ENCODE measurements at places on chromosomes 16 and 17.

GRCh38 chr17:56173958-56174835 lies 20.9 kb downstream of the ANKFN1 start:
- no peak for DNase-seq

DNA sequence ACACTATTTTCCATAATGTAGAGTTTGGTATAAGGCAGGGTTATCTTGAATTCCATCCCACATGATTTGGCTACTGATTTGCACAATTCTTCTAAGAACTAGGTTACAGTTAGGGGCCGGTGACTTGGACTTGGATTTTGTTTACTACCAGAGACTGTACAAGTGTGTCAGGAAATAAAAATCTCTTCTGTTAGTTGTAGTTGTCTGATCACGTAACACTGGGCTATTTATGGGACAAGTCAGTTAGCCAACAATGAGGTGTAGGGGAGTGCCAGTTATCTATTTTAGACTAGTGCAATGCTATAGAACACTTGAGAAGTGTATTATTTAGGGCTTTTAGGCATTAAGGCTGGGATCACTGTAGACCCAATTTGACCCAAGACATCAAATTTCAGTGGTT lies 39.7 kb upstream of the GHDC start:
- no peak for DNase-seq

DNA sequence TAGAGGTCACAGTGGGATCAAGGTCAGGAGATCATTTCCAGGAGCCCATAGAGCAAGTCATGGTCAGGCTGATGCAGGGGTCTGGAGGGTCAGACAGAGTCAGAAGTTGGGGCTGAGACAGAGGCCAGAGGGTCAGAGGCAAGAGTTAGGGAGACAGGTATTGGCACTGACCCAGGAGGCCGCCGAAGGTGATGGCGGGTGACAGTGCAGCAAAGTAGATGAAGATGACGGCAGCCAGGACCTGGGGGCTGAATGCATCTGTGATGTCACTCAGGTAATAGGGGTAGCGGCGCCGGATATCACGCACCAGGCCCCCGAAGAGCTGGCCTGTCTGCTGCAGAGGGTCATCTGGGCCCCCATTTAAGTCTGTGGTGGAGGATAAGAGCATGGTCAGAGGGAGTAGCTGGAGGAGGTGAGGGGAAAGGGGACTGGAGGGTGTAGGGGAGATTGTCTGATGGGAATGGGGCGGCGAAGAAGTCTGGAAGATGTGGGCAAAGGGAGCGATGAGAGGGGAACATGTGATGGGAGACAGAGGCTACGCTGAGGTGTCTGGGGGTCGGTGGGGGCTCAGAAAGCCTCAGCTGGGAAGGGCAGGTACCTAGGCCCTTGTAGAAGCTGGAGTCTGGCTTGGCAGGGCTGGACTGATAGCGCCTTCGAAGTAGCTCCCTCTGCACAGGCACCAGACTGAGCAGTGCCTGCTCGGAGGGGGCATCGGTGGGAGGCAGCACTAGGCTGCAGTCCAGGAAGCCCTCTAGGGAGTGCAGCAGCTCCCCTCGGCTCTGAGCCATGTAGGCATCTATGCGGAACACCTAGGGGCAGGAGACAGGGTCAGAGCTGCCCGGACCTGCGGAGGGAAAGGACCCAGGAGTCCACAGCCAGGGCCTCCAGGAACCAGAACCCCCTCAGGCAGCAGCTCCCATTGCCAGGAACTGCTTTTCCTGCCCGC lies 9.8 kb downstream of the SLC4A1 start:
- DNase-seq = no peak

- DNase-seq = no peak
These were observed 327.3 kb upstream of the CDH8 start for GRCh38 chr16:62363501-62363900.

GRCh38 chr17:80313160-80313829 lies 52.6 kb downstream of the RNF213 start:
- no peak for DNase-seq

- DNase-seq = no peak
These were observed 87.1 kb downstream of the EMP2 start for GRCh38 chr16:10493276-10493675.

- DNase-seq = no peak
These were observed 258.7 kb downstream of the SOX9 start for GRCh38 chr17:72379516-72379915.

DNA sequence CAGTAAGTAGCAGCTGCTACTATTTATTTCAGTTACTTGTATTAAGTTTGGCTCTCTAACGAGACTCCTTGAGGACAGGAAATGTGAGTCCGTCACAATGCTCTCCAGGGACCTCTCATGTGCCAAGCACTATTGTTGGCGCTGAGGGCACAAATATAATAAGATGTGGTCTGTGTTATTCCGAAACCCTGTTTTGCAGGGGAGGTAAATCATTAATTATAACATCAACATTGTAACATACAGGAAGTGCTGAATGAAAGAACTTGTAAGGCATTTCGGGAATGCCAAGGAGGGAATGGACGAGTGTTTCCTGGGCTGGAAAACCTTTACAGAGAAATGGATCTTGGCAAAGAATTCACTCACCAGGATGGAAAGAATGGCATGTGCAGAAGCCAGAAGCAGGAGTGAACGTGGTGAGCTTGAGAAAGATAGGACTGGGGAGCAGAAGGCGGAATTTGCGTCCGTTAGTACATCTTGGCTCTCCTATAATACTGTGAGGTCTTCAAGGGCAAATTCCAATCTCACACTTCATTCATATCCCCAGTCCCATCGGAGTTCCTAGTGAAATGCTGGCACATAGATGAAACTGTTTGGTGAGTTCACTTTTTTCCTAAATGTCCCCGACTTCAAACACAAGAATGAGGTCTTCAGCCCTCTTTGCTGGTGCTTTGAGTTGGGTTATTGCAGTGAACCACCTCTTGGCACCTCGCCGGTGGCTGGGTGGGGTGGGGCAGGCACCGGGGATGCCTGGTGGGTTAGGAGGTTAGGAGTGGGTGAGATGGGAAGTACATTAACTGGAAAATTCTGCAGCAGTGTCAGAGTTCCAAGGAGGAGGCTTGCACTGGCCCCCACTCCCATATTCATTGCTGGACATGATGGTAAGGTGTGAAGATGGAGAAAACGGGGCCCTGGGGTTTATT lies 11.5 kb downstream of the TAC4 start:
- DNase-seq = no peak

- DNase-seq = no peak
These were observed 800.0 kb downstream of the KCNJ18 start for GRCh38 chr17:22492331-22492730.

- DNase-seq = no peak
These were observed 107.9 kb upstream of the ZNF469 start for GRCh38 chr16:88274847-88275246.

- no peak for DNase-seq
These were observed 1114.2 kb upstream of the GOT2 start for GRCh38 chr16:59848296-59848695.

DNA sequence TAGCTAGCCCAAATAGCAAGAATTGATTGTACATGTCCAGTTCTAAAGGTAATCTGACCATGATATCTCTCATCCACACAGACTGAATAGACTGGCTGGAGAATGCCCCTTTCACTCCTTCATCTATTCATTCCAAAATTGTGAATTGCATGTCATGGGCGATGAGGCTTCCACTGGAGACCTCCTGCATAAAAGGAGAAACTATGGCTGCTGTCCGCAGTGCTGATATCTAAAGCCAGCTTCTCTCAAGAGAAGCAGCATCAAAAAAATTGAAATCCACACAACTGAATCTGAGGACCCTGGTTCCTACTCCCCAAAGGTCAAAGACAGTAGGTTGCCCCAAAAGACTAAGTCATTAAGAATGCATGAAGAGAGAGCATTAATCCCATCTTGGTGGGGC lies 7.9 kb upstream of the SCNN1G start:
- DNase-seq = no peak

GRCh38 chr16:86572041-86572521 lies 5.5 kb downstream of the FOXC2 start:
- no peak for DNase-seq

- DNase-seq = no peak
These were observed 6.7 kb downstream of the BAHCC1 start for GRCh38 chr17:81401723-81402529.

- DNase-seq = no peak
These were observed 463.8 kb upstream of the HSBP1 start for GRCh38 chr16:83343935-83344366.

- no peak for DNase-seq
These were observed 9.0 kb downstream of the NOG start for GRCh38 chr17:56602292-56603130.

DNA sequence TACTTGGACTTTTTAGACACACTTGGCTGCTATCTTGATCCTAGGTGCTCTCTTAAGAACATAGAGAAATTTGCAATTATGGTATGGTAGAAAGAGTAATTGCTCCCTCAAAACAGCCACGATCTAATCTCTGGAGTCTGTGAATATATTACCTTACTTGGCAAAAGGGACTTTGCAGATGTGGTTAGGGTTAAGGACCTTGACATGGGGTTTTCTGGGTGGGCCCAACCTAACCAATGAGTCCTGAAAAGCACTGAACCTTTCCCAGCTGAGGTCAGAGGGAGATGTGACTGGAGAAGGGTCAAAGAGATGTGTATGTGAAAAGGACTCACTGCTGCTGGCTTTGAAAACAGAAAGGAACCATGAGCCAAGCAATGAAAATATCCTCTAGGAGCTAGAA lies 26.7 kb upstream of the MED13 start:
- no peak for DNase-seq

GRCh38 chr16:54985668-54986067 lies 55.0 kb downstream of the IRX5 start:
- no peak for DNase-seq

DNA sequence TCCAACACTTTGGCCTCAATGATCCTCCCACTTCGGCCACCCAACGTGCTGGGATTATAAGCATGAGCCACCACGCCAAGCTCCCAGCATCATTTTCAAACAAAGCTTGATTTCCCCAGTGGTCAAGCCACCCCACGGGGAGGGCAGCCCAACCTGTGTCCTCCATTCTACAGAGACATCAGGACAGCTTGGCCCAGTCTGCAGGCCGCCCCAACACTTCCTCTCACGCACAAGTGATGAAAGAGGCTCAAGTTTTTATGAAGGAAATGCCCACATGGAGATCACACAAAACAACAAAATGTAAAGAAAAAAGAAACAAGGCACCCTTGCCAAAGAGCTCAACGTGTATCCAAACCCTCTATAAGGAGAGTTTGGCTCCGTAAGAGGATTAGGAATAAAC lies 112.4 kb downstream of the XYLT1 start:
- no peak for DNase-seq

GRCh38 chr17:36864827-36865430 lies 72.3 kb upstream of the LHX1 start:
- no peak for DNase-seq

- no peak for DNase-seq
These were observed 150.8 kb downstream of the SNX11 start for GRCh38 chr17:48258331-48258730.

GRCh38 chr17:14038206-14038605 lies 31.1 kb upstream of the COX10 start:
- no peak for DNase-seq

- no peak for DNase-seq
These were observed 2.0 kb downstream of the RBBP6 start for GRCh38 chr16:24541233-24541933.

DNA sequence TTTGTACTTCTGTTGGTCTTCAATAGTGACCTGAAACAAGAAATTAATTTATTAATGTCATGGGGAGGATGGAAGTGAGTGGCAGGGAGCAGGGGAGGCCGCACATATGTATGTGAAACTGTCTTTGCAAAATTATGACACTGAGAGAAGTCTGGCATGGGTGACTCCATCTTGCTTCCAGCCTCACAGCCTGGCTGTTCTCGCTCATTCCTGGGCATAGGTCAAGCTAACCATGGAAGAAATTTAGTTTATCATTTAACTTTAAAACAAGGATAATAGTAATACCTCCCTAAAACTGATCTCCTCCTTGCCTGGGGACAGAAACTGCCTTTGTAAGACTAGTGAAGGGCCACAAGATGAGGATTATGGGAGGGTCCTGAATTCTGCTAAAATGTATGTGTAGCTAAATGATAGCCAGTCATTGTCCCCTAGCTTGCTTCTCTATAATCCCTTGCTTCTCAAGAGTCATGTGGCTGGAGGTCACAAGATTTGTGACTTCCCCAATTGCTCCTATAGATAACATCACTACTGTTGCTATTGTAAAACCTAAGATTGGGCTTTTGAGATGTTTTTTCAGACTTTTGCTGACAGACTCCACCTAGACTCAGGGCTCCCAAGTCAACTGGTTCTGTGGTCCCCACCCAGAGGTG lies 126.0 kb downstream of the HS3ST3A1 start:
- DNase-seq = no peak

DNA sequence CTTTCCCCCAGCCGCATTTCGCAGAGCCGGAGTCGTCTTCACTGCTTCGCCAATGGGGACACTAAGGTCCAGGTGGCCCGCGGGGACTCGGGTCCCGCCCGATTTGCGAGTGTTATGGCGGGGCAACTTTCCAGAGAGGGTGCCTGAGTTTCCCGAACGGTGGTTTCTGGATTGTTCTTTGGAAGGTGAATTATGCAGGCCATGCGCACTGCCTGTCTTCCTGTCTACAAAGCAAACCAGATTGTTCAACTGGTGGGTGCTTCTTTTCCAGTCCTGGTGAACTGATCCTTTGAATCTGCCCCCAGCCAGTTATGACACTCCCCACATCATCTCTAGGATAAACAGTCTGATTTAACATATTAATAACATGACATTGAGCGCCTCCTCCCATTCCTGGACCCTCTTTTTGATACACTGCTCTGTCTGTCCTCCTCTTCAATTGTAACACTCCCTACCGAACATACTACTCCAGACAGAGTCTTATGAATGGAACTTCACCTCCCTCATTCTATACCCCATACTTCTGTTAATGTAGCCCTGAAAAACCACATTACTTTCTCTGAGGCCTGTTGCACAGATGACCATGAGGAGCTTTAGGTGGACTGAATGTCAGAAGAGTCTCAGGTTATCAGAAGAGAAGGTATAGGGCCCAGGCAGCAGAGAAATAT lies 159.0 kb downstream of the RAB11FIP4 start:
- DNase-seq = no peak

DNA sequence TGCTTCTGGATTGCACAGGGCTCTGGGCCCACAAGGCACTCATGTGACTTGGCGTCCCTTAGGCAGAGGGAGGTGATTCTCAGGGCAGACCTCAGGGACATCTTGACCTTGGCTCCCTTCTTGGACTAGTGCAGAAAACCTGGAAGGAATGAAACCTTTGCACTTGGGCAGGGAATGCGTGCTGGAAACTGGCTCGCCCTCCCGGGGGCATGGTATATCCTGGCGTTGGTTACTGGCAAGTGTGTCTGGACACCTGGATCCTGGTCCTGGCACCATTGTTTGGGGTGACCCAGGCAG lies 63.5 kb upstream of the LGALS9 start:
- no peak for DNase-seq

DNA sequence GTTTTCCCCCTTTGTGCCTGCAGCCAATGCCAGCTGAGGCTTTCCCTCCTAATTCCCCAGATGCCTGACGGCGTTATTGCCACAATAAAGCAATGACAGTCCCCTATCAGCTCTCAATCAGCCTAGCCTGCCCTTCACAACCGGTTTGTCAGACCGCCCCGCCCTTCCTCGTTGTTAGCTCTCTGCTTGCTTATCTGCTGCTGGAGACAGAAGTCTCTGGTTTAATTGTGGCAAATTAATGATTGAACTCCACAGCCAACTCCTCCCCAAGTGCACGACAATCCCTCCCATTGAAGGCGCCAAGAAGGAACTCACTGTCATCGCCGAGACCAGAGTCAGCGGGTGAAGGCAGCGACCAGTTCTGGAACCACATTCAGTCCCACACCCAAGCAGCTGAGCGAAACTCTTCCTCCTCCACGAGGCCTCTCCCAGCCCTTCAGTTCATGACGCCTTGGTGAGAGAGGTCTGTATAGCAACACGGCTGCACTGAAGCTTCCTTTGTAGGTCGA lies 474.4 kb downstream of the SLC39A11 start:
- DNase-seq = no peak

GRCh38 chr16:27526180-27526579 lies 23.5 kb downstream of the GTF3C1 start:
- no peak for DNase-seq

Data from bone marrow (tissue), 2 donors.